GM23338 (cell line): ENCODE measurements at places on chromosomes 4 and X. TPM values are rescaled to one million over a fixed set of nuclear protein-coding genes. Genes with fewer than 3 reads are reported as not detected.

The MYOZ2 gene
- not detected in 2 replicates for total RNA-seq

The JCHAIN gene
- not detected in 2 replicates for total RNA-seq

DNA sequence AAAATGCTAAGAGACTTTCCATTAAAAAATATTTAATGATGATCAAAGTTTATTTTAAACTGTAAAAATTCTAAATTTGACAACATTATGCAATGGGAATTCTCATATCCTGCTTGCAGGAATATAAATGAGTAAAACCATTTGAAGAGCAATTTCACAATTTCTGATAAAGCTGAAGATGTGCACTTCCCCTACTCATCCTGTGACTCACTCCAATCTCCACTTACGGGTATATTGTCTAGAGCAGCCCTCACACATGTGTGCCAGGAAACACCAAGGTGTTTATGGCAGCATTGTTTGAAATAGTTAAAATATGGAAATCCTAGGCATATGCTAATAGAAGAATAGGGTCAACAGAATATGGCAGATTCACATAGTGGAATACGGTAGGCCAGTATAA lies 158.4 kb downstream of the PDHA2 start:
- DNase-seq = no peak
- H3K27ac ChIP-seq = no peak overlapping the region
- no peaks in the 10 kb centered on the region for H3K4me1 ChIP-seq
- no peaks in the 10 kb centered on the region for H3K36me3 ChIP-seq

- no peaks in the 10 kb centered on the region for H3K27me3 ChIP-seq
- no peak overlapping the region for H3K4me3 ChIP-seq
- DNase-seq = no peak
- no peaks in the 10 kb centered on the region for H3K4me1 ChIP-seq
Measured at GRCh38 chrX:75989806-75990590, 182.9 kb upstream of the PBDC1 start.

- H3K27ac ChIP-seq = no peak overlapping the region
- H3K4me3 ChIP-seq = no peak overlapping the region
- DNase-seq = peak; percentile 16
- no peaks in the 10 kb centered on the region for H3K36me3 ChIP-seq
Measured at GRCh38 chr4:27251771-27252170, 391.1 kb downstream of the STIM2 start.
